Astrocyte (in vitro differentiated cells and primary cell): ENCODE measurements at places on chromosomes 11 and 22. TPM values are rescaled to one million over a fixed set of nuclear protein-coding genes. Genes with fewer than 3 reads are reported as not detected.

GRCh38 chr11:119626871-119627270 is 102.1 kb downstream of the NECTIN1 start:
- no peak for DNase-seq
- no peaks in the 10 kb centered on the region for H3K36me3 ChIP-seq
- no peak overlapping the region for H3K4me3 ChIP-seq
- H3K27me3 ChIP-seq = peaks cover 2% of the 10 kb centered on the region

DNA sequence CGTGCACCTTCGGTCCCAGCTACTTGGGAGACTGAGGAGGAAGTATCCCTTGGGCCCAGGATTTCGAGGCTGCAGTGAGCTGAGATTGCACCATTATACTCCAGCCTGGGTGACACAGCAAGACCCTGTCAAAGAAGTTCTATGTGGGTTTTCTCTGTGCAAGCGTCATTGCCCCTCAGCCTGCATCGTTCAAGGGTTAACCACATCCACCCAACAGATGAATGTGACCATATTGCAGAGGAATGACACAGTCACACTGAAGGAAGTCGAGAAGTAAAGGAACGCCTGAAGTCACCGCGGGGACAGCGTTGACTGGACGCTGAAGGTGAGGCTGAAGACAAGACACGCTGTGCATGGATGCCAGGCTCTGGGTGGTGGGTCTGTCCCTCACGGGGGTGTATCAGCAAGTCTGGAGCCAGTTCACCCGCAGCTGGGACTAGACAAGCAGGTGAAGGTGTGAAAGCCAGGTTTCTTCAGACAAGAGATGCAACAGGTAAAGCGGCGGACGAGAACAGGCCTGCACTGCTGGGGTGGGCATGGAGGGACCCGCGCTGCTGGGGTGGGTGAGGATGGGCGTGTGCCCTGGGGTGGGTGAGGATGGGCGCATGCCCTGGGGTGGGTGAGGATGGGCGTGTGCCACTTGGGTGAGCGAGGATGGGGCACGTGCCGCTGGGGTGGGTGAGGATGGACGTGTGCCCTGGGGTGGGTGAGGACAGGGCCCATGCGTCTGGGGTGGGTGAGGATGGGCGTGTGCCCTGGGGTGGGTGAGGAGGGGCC is 36.5 kb upstream of the TOLLIP start:
- no peaks in the 10 kb centered on the region for H3K36me3 ChIP-seq
- no peak overlapping the region for H3K4me3 ChIP-seq
- no peak for DNase-seq
- peaks cover 8% of the 10 kb centered on the region for H3K27me3 ChIP-seq

AQP11 gene
- 0.48 and 0.91 TPM in 2 replicates for total RNA-seq

GRCh38 chr22:19143967-19144400 is 467 bp downstream of the ESS2 start:
- H3K27me3 ChIP-seq = peaks cover 18% of the 10 kb centered on the region
- peak overlapping the region; percentile 66 for H3K27ac ChIP-seq
- peaks cover 21% of the 10 kb centered on the region for H3K36me3 ChIP-seq
- peak overlapping the region; percentile 90 for H3K4me3 ChIP-seq

OR51I1 gene
- total RNA-seq = not detected in 2 replicates

DNA sequence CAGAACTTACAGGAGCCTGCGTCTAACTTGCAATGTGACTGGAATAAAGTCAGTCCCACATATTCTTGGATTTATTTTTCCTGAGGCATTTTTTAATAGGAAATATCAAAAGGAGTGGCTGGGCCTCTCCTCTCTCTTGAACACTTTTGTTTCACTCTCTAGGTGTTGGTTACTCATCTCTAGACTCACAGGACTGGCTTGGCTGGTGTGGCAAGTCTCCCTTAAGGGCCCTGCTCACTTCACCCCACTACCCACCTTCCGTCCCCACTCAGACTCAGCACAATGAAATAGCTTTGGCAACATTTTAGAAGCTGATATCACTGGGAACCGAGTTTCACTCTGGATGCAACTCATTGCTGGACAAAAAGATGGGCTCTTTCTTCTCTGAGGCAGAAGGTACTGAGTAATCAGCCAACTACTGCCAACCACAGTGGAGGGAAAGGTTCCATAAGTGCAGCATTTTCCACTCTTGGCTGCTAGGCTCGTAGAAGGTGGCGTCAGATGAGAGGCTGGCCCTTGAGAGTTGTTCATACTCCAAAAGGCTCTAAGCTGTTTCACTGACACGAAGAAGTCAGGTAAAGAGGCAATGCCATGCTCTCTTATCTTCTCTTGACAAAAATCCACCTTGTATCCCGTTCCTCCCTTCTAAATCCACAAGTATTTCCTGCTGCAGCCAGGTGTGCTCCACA is 390.6 kb downstream of the SOX6 start:
- DNase-seq = no peak
- no peaks in the 10 kb centered on the region for H3K27me3 ChIP-seq
- H3K36me3 ChIP-seq = no peaks in the 10 kb centered on the region
- H3K4me1 ChIP-seq = peaks cover 19% of the 10 kb centered on the region
- no peak overlapping the region for H3K27ac ChIP-seq

DNA sequence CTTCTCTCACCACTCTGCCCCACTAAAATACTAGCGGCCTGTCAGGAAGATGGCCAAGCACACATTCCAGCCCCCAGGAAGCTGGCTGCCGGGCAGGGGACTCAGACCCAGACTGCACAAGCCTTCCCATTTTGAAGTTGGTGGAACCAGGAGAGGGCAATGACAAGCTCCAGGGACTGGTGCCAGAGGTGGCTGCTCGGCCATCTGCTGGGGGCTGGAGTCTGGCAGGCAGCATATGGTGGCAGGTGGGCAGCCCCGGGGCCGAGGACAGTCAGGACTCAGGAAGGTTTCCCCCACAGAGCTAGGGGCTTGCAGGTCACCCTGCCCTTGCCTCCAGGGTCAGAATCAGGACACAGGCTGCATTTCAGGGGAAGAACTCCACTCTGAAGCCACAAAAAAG is 22.6 kb downstream of the KCNJ5 start:
- H3K27ac ChIP-seq = no peak overlapping the region
- no peak for DNase-seq
- H3K4me3 ChIP-seq = no peak overlapping the region
- peaks cover 4% of the 10 kb centered on the region for H3K4me1 ChIP-seq
- peaks cover 4% of the 10 kb centered on the region for H3K27me3 ChIP-seq

GRCh38 chr11:78642979-78643675 is 68.5 kb upstream of the NARS2 start:
- H3K4me3 ChIP-seq = no peak overlapping the region
- H3K27ac ChIP-seq = no peak overlapping the region
- H3K36me3 ChIP-seq = no peaks in the 10 kb centered on the region

GRCh38 chr22:40764763-40765441 is 54.2 kb downstream of the SLC25A17 start:
- H3K27ac ChIP-seq = no peak overlapping the region
- no peak overlapping the region for H3K4me3 ChIP-seq
- H3K4me1 ChIP-seq = no peaks in the 10 kb centered on the region

LRRN4CL gene
- total RNA-seq = 0.17 and 0.43 TPM in 2 replicates

CREB3L1 gene
- 324 and 399 TPM in 2 replicates for total RNA-seq

MS4A6E gene
- not detected in 2 replicates for total RNA-seq

GRCh38 chr22:46815132-46815531 is 52.7 kb downstream of the TBC1D22A start:
- H3K4me1 ChIP-seq = peaks cover 25% of the 10 kb centered on the region
- DNase-seq = no peak
- H3K27ac ChIP-seq = no peak overlapping the region
- H3K36me3 ChIP-seq = no peaks in the 10 kb centered on the region
- no peaks in the 10 kb centered on the region for H3K27me3 ChIP-seq
- no peak overlapping the region for H3K4me3 ChIP-seq

- H3K27ac ChIP-seq = peak overlapping the region; percentile 91
- peaks cover 37% of the 10 kb centered on the region for H3K4me1 ChIP-seq
- H3K27me3 ChIP-seq = no peaks in the 10 kb centered on the region
- peak overlapping the region; percentile 71 for H3K4me3 ChIP-seq
These were observed 2.0 kb downstream of the NAV2 start for GRCh38 chr11:19714387-19715363.

SPTBN2 gene
- 18.2 and 22.7 TPM in 2 replicates for total RNA-seq
